ENCODE measurements at places on chromosomes 2 and 18. TPM values are rescaled to one million over a fixed set of nuclear protein-coding genes. Genes with fewer than 3 reads are reported as not detected.

The CD207 gene
- total RNA-seq: not detected

The PLA2R1 gene
- total RNA-seq: 4.7 TPM

The CRYBA2 gene
- 0.31 TPM for total RNA-seq

The C1GALT1C1L gene
- total RNA-seq: 1.1 TPM

The DLX1 gene
- 0.93 TPM for total RNA-seq

The POTEJ gene
- not detected for total RNA-seq

The MAP3K19 gene
- not detected for total RNA-seq

The CCDC141 gene
- not detected for total RNA-seq

The KIDINS220 gene
- total RNA-seq: 64.6 TPM

The ALPG gene
- not detected for total RNA-seq

The CCDC68 gene
- total RNA-seq: not detected

The GREB1 gene
- total RNA-seq: 53.3 TPM

The CPS1 gene
- 64.3 TPM for total RNA-seq

The LYPD6 gene
- 1.7 TPM for total RNA-seq

The CXCR1 gene
- total RNA-seq: not detected

The FRZB gene
- 0.62 TPM for total RNA-seq

The ACADL gene
- not detected for total RNA-seq

The RGPD3 gene
- total RNA-seq: 0.36 TPM

The LCT gene
- under 0.01 TPM for total RNA-seq

The CAPG gene
- 37.0 TPM for total RNA-seq

The EVA1A gene
- total RNA-seq: 37.6 TPM

The TANC1 gene
- 64.0 TPM for total RNA-seq

The LIPG gene
- total RNA-seq: 0.67 TPM

The IL36RN gene
- total RNA-seq: not detected

The MARCHF4 gene
- not detected for total RNA-seq

The PSMA8 gene
- not detected for total RNA-seq

The IL1B gene
- total RNA-seq: not detected

The ZNF532 gene
- 19.6 TPM for total RNA-seq

The G6PC2 gene
- total RNA-seq: not detected
